A549 treated with dexamethasone at 1 μM for 4 hours (cell line): ENCODE measurements at places on chromosomes 3 and 15. TPM values are rescaled to one million over a fixed set of nuclear protein-coding genes. Genes with fewer than 3 reads are reported as not detected.

CFAP100 gene
- total RNA-seq: 0.12 TPM in 1 of 5 replicates, not detected in the others

DPPA4 gene
- not detected in 5 replicates for total RNA-seq

VPS18 gene
- 19.7 to 25.8 TPM (median 24.5 TPM) in 5 replicates for total RNA-seq

SLC22A13 gene
- total RNA-seq: 0.07 to 0.09 TPM (median 0.08 TPM) in 4 of 5 replicates, not detected in the other

HDC gene
- 0.05 to 0.09 TPM (median 0.08 TPM) in 4 of 5 replicates, not detected in the other for total RNA-seq

PGBD4 gene
- total RNA-seq: 1.3 to 1.7 TPM (median 1.6 TPM) in 5 replicates

RARB gene
- total RNA-seq: 6.8 to 16.5 TPM (median 11.8 TPM) in 5 replicates

ERC2 gene
- 0.14 to 0.36 TPM in 2 of 5 replicates, not detected in the others for total RNA-seq

PLA1A gene
- total RNA-seq: 0.22 to 0.44 TPM (median 0.31 TPM) in 5 replicates

DUOXA1 gene
- 0.03 to 0.27 TPM (median 0.08 TPM) in 5 replicates for total RNA-seq
